Left ventricle myocardium superior (tissue), 1 donor: ENCODE measurements at places on chromosomes 5 and 9. TPM values are rescaled to one million over a fixed set of nuclear protein-coding genes. Genes with fewer than 3 reads are reported as not detected.
A peak's percentile ranks its signal among the peaks of the same experiment; 100 is the strongest.

DNA sequence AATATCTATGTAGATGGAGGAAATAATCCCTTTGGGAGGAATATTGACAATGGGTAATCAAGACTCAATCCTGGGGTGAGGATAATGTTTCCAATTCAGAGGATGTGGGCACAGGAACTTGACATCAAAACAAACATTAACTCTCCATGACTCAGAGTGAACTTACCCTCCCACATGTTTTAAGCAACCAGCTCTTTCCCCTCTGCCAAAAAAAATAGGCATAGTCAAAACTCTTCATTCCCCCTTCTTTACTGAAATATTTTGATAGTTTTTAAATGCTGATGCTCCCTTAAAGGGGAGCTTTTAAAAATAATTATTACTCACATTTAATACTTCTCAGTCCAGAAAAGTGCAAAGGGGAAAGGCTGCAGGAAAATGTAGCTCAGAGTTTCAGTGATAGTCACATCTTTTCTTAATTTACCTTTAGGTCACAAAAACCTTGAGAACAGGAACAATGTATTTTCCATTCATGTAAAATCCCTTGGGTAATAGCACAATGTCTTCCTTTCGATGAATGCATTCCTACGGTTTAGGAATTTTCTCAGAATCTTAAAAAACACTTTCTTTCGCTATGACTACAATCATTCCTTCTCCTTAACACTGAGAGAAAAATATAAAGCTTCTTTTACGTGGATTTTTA, 298.4 kb upstream of the GRAMD2B start:
- DNase-seq: no peak

VLDLR gene
- total RNA-seq: 132 TPM

- peak; percentile 30 for DNase-seq
Measured at GRCh38 chr9:124840300-124840833, 12.9 kb upstream of the WDR38 start.

DNA sequence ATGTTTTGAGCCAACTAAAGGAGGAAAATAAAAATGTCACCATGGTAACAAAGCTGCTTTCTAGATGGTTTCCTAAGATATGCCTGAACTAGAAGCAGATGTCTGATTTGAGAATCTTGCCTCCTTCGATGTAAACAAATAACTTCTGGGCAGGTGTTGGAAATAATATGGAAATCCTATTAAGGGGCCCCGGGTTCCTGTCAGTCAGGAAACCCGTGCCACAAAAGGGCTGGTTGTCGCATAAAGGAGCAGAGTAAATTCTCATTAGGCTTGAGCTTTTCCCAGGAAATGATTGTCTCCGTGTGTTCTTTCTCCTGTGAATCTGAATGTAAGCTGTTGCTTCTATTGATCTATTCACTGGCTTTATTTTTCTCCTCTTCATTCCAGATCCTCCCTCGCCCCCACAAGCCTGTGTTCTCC, 90.8 kb downstream of the TLE4 start:
- no peak for DNase-seq

GAPT gene
- total RNA-seq: 1.4 TPM

DNA sequence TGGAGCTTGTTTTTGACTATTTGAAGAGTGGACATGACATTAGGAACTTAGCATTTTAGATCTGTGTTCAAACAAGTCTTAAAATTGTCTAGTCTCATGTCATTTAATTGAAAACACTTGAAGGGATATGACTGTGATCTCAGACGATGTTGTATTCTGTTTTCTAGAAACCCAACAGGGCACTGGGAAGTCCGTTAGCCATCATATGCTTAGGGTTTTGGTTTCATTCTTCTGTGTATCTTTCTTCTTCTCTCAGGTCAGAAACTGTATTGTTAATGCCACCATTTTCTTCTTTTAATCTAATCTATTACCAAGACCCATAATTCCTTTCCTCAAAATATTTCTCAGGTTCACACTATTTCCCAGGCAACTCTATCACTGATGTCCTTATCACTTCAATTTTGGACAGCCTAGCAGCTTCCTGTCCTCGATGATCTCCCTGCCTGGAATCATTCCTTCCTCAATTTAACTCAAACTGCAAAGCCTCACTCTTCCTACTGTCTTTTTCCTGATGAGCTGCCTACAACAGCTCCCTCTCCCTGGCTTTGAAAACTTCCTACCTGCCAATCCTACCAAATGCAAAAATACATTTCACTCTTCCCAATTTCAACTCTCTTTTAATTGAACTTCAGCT, 77.7 kb downstream of the MEF2C start:
- no peak for DNase-seq

- DNase-seq: no peak
Measured at GRCh38 chr9:95268681-95269080, 48.8 kb downstream of the FANCC start.

- DNase-seq: no peak
Measured at GRCh38 chr5:174688441-174689354, 35.7 kb upstream of the MSX2 start.

DNA sequence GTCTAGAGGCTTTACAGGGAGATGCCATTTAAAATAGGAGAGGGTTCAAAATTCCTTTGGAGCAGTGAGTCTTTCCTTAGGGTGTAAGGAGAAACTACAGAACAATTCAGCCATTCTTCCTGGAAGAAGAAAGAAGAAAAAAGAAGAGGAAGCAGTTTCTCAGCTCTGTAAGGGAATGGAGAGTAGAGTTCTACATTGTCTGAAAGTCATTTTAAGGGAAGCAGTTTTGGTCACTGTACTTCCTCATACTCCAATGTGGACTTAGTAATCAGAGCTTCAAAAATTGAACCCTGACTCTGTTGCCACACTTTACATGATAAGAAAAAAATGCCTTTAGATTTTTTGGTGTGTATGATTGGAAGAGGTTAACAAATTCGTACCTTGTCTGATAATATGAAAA, 122.4 kb downstream of the LRRC70 start:
- DNase-seq: no peak

TMEM171 gene
- not detected for total RNA-seq

KLHL3 gene
- total RNA-seq: 24.5 TPM

- no peak for DNase-seq
Measured at GRCh38 chr9:83060556-83060955, 2.4 kb downstream of the RASEF start.

DNA sequence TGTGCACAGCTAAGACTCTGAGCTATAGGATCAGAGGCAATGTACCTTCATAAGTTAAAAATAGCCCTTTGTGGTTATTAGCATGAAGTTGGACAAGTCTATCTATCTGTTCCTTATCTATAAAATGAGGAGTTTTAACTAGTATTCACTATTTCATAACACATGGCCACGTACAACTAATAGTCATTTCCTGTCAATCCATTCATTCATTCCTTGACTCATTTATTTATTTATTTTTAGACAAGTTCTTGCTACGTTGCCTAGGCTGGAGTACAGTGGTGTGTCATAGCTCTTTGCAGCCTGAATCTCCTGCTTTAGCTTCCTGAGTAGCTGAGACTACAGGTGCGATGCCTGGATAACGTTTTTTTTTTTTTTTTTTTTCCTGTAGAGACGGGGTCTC, 92.1 kb downstream of the NR3C1 start:
- no peak for DNase-seq

CCDC112 gene
- 4.6 TPM for total RNA-seq

GRCh38 chr9:33193818-33194217, 26.7 kb upstream of the B4GALT1 start:
- no peak for DNase-seq

DNA sequence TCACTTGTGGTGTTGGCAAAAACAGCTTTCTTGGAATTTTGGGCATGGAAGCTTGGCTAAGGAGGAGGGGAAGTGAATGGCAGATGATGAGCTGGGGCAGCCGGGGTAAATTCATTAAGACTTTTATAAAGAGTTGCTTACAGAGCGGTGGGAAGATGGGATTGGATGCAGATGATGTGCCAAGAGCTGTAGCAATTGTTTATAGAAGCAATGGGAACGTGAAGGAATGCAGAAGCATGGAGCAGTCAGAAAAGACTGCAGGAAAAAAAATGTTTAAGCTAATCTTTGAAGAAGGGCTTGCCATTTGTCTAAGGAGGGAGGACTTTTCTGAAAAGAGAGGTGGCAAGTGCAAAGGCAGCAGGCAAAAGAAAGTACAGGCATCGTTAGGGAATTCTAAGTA, 86.6 kb upstream of the SHISAL2B start:
- DNase-seq: no peak

GRCh38 chr9:8315211-8315610, 515.6 kb upstream of the DMAC1 start:
- no peak for DNase-seq

GRCh38 chr9:7042124-7042523, 284.4 kb downstream of the KDM4C start:
- no peak for DNase-seq

GRCh38 chr9:9337129-9337528, 1275.7 kb downstream of the PTPRD start:
- no peak for DNase-seq

- peak; percentile 27 for DNase-seq
Measured at GRCh38 chr5:1013238-1013947, 4.8 kb downstream of the NKD2 start.

KIF4B gene
- total RNA-seq: 0.05 TPM

DNA sequence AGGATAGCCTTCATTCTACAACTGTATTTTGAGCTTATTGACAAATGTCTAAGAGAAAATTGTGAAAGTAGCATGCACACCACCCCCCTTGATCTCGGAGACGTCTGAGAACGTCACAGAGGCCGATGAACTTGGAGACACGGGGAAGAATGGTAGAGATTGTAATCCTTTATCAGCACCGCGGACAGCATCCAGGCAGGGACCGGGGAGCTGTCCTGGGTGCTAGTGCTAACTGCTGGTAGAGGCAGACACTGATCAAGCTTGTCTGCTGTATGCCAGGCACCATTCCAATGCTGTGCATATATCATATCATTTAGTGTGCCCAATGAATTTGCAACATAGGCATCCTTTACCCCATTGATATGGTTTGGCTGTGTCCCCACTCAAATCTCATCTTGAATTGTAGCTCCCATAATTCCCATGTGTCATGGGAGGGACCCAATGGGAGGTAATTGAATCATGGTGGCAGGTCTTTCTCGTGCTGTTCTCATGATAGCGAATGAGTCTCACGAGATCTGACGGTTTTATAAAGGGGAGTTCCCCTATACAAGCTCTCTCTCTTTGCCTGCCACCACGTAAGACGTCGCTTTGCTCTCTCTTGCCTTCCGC, 98.8 kb downstream of the LHX2 start:
- peak; percentile 63 for DNase-seq

DNA sequence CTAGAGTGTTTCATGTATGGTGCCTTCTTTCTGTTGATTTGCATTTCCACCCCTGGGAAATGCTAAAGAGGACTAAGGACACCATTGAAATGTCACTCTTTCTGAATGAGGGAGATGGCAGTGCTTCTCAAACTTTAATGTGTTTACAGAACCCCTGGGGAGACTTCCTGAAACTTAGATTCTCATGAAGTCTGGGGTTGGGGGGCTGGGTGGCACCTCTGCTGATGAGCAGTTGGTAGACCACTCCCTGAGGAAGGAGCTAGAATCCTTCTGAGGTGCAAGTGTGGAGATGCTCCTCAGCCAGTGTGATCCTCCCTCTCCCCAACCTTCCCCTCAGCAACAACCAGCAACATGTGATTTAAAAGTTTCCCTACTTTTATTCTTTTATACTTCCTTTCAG, 546.8 kb downstream of the LRRC70 start:
- DNase-seq: no peak

GRCh38 chr5:111694133-111694532, 62.9 kb downstream of the NREP start:
- no peak for DNase-seq

DNA sequence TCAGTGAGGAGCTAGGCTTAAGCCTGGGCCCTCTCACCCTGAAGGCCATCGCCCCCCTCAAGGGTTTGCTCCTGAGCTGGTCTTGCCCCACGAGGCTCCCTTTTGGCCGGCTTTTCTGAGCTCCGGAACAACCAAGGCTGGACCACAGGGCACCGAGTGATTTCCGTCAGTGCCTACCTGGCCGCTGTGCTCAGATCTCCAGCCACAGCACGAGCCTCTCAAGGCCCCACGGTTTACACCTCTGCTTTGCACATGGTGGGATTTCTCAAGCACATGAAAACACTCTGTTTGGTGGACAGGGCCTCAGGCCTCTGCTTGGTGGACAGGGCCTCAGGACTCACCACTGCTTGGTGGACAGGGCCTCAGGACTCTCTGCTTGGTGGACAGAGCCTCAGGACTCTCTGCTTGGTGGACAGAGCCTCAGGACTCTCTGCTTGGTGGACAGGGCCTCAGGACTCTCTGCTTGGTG, 15.8 kb downstream of the CLPTM1L start:
- DNase-seq: no peak

GRCh38 chr5:158591301-158591863, 508.3 kb downstream of the EBF1 start:
- DNase-seq: no peak

GRCh38 chr9:122954253-122954691, 13.5 kb downstream of the RABGAP1 start:
- no peak for DNase-seq

GRCh38 chr9:98829766-98830165, 22.3 kb downstream of the GALNT12 start:
- no peak for DNase-seq

- DNase-seq: no peak
Measured at GRCh38 chr5:36417221-36417620, 115.5 kb upstream of the RANBP3L start.

DNA sequence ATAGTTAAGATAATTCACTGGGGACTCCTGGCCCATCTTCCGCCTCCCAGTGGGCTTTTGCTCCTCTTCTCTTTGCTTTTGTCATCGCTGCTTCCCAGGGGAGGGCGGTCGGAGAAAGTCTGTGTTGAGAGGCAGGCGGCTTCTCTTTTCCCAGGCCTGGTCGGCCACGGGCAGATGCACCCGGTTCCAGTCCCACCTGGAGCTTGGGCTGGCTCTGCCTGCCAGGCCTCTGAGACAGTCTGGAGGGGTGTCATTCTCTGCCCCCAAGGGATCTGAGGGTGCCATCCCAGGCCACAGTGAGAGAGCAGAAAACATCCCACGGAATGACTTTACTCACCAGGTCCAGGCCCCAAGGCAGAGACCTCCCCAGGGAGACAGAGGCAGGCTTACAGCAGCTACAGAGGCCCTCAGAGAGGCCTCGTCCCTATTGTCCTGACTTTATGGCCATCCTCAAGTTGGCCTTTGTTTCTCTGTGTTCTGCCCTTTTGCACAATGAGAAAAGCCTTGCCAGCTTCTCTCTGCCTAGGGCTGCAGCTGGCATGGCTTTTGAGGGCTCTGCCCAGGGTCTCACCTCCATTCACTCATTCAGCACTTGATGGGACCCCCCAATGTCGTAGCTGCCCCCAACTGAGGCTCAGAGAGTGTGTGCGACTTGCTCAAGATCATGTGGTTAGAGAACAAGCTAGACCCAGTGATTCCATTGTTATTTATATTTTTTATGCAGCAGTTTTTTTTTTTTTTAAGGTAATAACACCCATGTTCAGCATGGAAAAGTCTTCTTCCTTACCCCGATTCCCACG, 44.2 kb upstream of the BOD1 start:
- no peak for DNase-seq

- DNase-seq: no peak
Measured at GRCh38 chr9:135165756-135166519, 78.5 kb downstream of the OLFM1 start.

PCDHGB7 gene
- 8.8 TPM for total RNA-seq

- DNase-seq: no peak
Measured at GRCh38 chr5:168159425-168159824, 132.0 kb upstream of the WWC1 start.
